ENCODE measurements at places on chromosomes 13 and 19.

GRCh38 chr19:57816652-57817051 is 1.9 kb upstream of the ZNF552 start:
- no peak for DNase-seq

DNA sequence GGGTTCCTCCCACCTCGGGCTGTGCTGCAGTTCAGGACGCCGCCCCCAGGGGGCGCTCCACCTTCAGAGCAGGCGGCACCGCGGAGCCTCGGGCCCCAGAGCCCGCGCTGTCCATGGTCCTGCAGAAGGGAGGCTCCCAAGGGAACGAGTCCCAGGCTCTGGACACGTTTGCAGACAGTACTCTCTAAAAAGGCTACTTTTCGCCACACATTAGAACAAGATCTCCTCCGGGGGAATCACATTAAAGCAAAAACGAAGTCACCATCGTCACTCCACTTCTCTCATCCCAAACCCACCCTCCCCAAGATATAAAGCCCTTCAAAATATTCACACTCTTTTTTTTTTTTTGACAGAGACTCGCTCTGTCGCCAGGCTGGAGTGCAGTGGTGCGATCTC is 4.6 kb upstream of the SIGLEC10 start:
- DNase-seq = peak; percentile 39

- peak; percentile 33 for DNase-seq
Observed at GRCh38 chr19:28393574-28394336, 819.2 kb downstream of the UQCRFS1 start.

DNA sequence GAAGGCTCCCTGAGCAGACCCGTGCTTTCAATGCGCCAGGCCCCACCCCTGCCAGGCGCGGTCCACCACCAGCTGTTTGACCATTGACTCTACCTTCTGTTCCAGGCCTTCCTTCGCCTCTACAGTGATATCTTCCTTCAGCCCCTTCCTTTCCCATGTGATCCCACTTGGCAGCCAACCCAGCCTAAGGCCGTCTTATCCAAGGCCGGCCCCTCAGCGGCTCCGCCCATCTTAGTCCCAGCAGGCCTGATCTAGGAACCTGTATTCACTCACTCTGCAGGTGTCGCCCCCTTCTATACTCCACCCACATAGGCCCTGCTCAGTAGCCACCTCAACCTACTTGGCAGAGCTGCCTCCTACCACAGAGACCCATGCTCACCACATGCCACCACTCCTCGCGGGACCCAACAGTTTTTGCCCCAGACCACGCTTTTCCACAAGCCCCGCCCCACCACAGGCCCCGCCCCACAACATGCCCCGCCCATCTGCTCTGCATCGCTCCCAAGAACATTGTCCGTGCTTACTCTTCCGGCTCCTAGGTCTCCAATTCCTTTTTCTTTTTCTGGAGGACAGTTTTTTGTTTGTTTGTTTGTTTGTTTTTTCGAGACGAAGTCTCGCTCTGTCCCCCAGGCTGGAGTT is 2.9 kb downstream of the RASIP1 start:
- no peak for DNase-seq

- DNase-seq = no peak
Observed at GRCh38 chr13:25632166-25632888, 260.6 kb downstream of the ATP8A2 start.

GRCh38 chr19:313988-314815 is 23.0 kb upstream of the PLPP2 start:
- DNase-seq = peak; percentile 11

DNA sequence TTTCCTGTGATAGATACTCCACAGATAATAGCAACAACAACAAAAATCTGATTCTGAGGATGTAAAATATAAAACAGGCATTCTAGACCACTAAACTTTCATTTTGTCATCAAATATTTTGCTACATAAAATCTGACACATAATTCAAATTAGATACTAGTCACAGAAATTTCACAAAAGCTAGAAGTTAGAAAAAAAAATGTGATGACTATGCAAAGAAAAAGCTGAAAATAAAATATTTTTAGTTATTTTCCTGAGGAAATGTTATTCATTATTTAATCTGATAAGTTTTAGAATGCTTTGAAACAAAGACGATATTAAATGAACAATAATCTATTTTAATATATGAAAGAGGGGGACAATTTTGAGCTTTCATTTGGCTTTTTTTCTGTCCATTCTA is 357.2 kb downstream of the SLITRK6 start:
- no peak for DNase-seq

DNA sequence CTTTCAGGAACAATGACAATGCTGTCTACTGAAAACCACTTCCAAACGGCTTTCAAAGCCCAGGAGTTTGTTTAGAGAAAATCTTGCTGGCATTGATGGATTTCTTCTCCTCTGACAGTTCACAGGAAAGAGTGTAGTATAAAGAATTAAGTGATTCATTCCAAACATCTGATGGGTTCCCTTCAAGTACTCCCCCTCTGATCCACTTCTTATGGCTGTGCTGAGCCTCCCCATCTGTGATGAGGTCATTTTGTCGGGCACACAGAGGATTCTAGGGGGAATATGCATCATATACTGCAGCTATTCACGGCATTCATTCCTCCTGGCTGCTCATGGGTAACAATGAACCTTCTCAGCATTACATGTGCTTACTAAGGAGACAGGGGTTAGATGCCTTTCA is 107.9 kb downstream of the RGCC start:
- DNase-seq = no peak

GRCh38 chr19:56148096-56148495 is 7.0 kb downstream of the ZNF444 start:
- no peak for DNase-seq

DNA sequence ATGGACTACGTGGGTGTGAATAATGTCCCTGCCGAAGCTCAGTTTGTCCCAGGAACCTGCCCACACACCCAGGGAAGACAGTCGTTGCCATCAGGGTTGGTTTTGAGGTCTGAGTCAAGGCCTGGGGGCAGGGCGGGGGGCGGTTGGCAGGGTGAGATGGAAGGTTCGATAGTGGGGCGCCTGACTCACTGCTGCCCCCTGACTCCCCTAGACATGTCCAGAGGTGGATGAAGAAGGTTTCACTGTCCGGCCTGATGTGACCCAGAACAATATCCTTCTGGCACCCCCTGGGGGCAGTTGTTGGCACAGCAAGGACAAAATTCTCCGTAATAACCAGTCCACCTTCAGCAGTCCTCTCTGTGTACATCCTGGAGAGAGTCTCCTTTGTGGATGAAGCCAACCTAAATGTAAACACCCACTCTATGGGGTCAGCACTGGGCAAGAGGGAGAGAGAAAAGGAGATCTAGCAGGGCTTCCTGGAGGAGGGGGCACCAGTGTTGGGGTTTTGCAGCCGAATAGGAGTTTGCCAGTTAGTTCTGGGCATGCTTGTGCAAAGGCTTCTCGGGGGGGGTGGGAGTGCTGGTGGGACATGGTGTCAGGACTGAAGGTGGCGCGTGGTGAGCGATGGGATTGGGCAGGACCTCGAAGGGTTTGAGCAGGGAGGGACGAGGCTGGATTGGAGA is 19.6 kb upstream of the B3GNT3 start:
- DNase-seq = no peak

DNA sequence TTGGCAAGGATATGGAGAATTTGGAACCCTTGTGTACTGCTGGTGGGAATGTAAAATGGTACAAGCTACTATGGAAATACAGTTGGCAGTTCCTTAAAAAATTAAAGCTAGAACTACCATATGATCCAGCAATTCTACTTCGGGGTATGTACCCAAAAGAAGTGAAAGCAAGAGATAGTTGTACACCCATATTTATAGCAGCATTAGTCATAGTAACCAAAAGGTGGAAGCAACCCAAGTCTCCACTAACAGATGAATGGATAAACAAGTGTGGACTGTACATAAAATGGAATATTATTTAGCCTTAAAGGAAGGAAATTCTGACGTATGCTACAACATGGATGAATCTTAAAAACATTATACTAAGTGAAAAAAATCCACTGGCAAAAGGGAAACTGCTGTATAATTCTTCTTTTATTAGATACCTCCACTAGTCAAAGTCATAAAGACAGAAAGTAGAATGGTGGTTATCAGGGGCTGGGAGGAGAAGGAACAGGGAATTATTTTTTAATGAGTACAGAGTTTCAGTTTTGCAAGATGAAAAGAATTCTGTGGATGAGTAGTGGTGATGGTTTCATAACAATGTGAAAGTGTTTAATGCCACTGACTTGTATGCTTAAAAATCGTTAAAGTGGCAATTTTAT is 141.6 kb downstream of the RXFP2 start:
- DNase-seq = no peak

DNA sequence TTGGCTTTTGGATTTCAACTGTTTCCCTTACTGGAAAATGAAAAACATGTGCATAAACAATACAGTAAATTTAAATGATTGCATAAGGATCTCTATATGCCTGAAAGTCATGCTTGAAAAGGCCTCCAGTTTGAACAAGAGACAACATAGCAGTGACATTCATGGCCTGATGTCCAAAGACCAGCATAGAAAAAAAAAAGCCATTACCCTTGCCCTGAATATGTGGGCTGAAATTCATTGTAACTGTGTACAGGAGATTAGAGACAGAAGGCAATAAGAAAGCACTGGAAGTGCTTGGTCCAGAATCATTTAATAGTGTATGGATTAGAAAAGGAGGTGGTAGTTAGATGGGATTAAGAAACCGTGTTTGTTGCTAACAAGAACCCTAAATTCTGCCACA is 15.4 kb downstream of the MIR17HG start:
- no peak for DNase-seq

DNA sequence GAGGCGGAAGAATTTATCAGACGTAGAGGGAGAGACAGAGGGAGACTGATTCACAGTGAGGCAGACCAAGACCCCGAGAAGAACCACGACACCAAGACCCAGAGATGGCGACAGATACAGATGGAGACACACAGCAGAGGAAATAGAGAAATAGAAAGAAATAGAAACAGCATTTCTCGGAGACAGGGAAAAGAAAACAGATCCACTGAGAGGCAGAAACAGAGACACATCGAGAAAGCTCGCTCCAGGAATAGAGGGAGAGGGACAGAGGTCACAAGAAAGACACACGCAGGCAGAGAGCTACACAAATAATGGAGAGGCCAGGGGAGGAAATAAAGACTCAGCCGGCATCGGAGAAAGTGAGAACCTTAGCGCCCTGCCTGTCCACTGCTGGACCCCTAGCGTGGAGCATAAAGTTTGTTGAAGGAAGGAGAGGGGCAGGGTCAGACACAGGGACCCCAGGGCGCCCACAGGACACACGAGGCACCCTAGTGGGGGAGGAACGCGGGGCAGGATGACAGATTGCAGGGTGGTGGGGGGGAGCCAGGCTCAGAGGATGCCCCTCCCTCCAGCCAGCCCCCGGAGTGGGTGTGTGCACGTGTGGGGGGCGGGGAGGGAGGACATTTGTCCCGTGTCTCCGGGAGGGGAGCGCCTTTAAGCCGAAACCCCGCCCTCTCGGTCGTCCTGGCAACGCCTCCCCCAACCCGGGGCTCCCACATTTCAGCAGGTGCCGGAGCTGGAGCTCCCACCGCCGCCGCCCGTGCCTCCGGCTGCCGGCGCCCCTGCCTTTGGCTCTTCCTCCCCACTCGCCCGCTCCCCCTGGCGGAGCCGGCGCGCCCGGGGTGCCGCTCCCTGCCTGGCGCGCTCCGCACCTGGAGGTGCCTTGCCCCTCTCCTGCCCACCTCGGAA is at the start of gene PRKCG:
Gene PRKCG, plus strand, starts transcription at position 716 of the 909 bp plus-strand sequence. CDS start 298 bp downstream, outside the sequence.
- DNase-seq = no peak

GRCh38 chr19:29311191-29311790 is 98.3 kb upstream of the UQCRFS1 start:
- DNase-seq = no peak

- DNase-seq = no peak
Observed at GRCh38 chr13:101554420-101555125, 102.1 kb downstream of the ITGBL1 start.

GRCh38 chr19:21202865-21203494 is 61.1 kb downstream of the ZNF431 start:
- DNase-seq = no peak

DNA sequence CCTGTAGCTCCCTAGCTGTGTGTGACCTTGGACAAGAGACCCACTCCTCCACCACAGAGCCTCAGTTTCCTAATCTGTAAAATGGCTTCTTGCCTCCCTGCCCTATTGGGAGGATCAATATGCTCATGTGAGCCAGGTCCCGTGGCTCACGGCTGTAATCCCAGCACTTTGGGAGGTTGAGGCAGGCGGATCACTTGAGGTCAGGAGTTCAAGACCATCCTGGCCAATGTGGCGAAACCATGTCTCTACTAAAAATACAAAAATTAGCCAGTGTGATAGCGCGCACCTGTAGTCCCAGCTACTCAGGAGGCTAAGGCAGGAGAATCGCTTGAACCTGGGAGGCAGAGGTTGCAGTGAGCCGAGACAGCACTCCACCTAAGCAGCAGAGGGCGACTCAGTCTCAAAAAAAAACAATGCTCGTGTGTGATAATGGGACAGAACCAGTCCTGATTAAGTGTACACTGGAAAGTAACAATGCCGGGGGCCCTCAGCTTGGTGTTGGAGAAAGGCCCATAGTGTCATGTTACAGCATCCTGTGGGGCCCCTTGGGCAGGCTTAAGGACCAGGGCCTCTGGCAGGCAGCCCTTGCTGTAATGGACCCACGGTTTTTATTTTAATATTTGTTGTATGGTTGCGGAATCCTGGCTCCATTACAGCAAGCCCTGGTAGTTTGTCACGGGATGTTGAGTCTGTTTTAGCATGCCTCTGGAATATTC is 6.8 kb downstream of the RPS11 start:
- peak; percentile 56 for DNase-seq

- no peak for DNase-seq
Observed at GRCh38 chr13:94342436-94343242, 136.8 kb downstream of the DCT start.

DNA sequence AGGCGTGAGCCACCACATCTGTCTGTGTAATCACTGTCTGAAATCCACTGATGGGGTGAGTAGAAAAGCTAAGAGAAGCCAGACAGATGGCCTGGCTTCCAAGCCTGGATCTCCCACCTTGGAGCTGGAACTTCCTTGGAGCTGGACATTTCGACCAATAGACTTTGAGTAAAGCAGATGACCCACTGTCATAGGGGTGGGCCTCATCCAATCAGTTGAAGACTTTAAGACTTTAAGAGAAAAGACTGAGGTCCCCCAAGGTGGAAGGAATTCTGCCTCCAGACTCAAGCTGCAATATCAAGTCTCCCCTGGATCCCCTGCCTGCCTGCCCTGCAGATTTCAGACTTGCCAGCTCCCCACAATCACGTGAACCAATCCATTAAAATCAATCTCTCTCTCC is 20.7 kb downstream of the VSTM1 start:
- DNase-seq = no peak

GRCh38 chr13:79389026-79389425 is 17.0 kb downstream of the RBM26 start:
- DNase-seq = no peak

GRCh38 chr19:13796301-13797057 is 1.2 kb downstream of the ZSWIM4 start:
- peak; percentile 81 for DNase-seq

Measured in uterus (tissue), 4 donors.